ENCODE measurements at places on chromosomes 1 and 21.

DNA sequence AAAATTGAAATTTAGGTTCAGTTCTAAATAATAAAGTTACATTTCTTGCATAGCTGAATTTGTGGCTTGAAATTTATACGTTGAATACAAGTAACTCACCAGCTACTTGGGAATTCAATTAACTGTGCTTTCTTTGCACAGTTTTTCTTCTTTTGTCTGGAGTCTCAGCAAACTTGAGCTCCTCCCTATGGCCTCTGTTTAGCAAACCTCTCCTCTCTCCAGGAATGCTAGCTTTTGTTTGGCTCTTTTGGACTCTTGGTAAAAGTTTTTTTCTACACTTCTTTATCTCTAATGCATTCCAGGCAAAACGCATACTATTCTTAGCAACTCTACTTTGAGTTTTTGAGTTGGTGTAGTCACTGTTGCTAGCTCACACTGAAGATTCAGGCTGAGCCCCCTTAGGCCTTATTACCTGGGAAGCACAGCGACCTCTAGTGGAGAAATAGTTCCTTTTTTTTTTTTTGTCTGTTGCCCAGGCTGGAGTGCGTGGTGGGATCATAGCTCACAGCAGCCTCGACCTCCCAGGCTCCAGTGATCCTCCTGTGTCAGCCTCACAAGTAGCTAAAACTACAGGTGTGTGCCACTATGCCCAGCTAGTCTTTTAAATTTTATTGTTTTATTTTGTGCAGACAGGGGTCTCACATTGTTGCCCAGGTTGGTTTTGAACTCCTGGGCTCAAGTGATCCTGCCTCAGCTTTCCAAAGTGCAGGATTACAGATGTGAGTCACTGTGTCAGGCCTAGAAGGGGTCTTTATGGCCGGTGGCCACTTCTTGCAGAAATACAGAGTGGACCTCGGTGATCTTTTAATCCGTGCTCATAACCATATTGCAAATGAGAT is 61.7 kb downstream of the CASQ2 start:
- no peak for DNase-seq

DNA sequence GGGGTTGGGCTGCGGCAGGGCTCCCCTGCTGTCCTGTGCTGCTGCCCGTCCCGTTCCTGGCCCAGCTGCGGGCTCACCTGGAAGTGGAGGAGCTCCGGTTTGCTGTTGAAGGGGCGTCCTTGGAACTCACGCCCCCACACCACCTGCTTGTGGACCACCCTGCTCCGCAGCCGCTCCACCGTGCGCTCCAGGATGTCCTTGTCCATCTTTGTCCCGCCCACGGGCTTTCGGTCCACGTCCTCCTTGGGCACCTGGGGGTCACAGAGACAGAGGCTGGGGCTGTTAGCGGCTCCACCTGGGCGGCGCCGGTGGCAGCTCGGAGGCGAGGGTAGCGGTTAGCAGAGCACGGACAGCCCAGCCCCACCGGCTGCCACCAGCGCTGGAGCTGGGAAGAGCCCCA is 38.8 kb downstream of the CFAP74 start:
- DNase-seq, result no peak

DNA sequence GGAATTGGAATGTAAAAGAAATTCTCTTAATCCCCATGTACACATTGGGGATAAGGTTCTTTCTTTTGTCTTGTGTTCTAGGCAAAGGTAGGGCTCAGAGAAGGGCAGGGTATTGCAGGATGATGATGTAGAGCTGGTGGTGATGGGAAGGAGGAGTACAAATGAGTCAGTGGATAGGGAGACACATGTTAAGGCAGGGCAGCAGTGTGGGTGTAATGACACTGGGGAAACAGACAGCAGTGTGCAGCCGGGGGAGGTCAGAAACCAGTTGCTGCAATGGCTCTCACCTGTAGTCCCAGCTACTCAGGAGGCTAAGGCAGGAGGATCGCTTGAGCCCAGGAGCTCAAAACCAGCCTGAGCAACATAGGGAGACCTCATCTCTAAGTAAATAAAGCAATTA is 5.1 kb downstream of the NLRP3 start:
- peak; percentile 17 for DNase-seq

GRCh38 chr1:108583757-108584427 is 24.0 kb downstream of the EEIG2 start:
- no peak for DNase-seq

GRCh38 chr1:20183616-20184271 is 2.2 kb upstream of the UBXN10 start:
- no peak for DNase-seq

DNA sequence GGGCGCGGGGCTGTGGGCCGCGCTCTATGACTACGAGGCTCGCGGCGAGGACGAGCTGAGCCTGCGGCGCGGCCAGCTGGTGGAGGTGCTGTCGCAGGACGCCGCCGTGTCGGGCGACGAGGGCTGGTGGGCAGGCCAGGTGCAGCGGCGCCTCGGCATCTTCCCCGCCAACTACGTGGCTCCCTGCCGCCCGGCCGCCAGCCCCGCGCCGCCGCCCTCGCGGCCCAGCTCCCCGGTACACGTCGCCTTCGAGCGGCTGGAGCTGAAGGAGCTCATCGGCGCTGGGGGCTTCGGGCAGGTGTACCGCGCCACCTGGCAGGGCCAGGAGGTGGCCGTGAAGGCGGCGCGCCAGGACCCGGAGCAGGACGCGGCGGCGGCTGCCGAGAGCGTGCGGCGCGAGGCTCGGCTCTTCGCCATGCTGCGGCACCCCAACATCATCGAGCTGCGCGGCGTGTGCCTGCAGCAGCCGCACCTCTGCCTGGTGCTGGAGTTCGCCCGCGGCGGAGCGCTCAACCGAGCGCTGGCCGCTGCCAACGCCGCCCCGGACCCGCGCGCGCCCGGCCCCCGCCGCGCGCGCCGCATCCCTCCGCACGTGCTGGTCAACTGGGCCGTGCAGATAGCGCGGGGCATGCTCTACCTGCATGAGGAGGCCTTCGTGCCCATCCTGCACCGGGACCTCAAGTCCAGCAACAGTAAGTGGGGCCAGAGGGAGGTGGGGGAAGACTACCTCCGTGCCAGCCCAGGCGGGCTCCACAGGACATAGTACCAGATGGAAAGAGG is 808 bp downstream of the MAP3K21 start:
- peak; percentile 44 for DNase-seq

DNA sequence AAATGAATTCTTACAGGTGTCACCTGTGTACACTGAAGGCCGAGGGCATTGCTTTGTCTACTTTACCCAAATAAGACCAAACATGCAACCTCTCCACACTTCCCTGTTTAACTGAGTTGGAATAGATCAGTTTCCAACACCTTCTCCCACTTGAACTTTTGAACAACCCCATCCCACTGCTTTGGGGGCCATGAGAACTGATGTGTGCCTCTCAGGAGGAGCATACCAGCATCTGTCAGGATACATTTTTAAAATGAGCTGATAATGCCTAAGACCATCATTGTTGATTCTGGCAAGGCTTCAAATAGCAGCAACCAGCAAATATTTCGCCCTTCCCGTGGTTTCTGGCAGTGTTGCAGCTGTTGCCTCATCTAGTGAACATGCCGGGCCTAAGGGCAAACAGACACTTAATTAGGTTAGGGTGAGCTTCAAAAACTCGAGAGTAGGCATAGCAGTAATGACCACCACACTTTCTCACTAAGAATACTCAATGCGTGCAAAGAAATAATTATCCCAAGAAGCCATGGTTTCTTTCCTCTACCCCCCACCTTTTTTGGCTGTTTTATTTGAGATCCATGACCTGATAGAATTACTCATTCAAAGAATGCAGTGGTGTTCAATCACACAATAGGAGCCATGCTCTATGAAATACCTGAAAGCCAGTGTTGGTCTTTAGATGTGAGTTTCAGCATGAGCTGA is 63.7 kb downstream of the MAP10 start:
- no peak for DNase-seq

GRCh38 chr21:45516671-45517151 is 25.5 kb downstream of the SLC19A1 start:
- DNase-seq, result no peak

GRCh38 chr1:100543640-100544039 is 5.7 kb downstream of the GPR88 start:
- DNase-seq, result peak; percentile 31

DNA sequence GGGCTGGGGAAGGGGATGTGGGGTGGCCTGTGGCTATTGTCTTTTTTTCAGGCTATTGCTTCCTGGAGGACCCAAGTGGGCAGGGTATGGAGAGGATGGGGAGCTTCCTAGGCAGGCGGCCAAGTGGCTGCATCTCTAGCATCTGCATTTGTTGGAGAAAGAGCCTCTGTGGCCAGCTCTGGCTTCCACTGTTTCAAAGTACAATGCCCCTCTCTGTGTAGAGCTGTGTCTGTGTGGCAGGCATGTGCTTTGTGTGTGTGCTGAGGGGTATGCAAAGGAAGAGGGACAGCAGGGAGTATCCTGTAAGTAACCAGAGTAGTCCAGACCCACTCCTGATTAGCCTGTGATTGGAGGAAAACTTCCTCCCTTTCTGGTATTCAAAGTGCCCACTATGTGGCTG is 40.6 kb downstream of the KCNA2 start:
- DNase-seq, result no peak

GRCh38 chr1:183039985-183040447 is 16.8 kb downstream of the LAMC1 start:
- no peak for DNase-seq

DNA sequence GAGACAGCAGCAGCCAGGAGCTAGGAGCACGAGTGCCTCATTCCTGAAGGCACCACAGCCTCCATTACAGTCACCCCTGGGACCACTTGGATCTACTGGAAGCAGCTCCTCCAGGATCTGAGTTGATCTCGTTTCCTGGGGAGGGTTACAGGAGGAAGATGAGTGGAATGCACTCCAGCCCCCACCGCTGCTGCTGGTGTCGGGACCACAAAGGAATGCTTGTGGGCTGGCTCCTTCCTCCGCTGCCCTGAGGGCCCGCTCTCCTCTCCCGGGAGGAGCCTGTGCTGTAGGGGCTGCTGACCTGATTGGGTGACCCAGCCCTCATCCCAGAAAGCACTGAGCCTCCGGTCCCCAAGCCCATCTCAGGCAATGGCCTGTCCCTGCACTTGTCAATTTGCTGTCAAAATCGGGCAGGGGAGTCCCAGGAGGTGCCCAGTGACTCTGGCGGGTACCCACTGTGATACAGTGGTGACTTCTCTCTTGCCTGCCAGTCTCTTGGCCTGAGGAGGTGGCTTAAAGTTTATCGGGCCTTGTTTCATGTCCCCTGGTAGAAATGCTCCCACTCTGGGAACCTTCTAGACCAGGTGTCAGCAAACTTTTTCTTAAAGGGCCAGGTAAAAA is 23.1 kb downstream of the IL10RB start:
- no peak for DNase-seq

GRCh38 chr1:103362348-103363007 is 163.0 kb upstream of the RNPC3 start:
- DNase-seq, result no peak

DNA sequence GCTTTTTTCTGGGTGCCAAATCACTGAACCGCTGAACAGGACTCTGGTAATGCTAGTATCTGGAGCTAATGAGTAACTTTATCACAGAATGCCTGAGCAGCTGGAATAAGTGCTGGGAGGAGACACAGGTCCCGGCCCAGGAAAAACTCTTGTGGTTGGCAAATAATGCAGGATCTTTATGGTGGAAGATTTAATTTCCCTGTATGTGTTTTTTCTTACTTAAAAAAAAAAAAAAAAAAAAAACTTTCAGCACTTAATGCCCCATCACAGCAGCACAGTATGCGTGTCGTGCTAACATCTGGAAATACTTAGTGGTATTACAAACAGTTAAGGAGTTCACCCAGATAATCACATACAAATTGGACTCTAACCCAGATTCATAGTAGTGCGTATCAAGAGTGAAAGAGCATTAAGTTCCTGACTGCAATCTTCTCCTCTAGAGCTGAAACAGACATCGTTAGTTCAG is 220.7 kb downstream of the TOMM20 start:
- DNase-seq, result no peak

GRCh38 chr1:169571450-169571849 is 14.8 kb downstream of the F5 start:
- no peak for DNase-seq

- no peak for DNase-seq
Observed at GRCh38 chr1:1245178-1245816, 1.2 kb downstream of the C1QTNF12 start.

DNA sequence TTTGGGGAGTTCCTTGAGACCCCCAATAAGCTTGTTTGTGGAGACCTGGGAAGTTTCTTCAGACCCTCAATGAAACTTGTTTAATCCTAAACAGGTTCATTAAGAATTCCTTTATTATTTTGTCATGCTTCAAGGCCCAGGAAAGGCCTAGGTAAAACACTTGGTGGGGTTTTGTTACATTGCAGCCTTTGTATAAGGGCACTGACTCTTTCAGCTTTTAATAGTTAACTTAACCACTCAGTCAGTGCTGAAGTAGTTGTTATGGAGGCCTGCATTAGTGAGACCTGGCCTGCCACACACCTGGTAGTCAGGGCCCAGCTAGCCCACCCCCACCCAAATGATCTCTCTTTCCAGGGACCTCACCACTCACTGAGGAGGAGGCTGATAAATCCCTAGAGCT is 103.7 kb downstream of the FCRL5 start:
- DNase-seq, result no peak

DNA sequence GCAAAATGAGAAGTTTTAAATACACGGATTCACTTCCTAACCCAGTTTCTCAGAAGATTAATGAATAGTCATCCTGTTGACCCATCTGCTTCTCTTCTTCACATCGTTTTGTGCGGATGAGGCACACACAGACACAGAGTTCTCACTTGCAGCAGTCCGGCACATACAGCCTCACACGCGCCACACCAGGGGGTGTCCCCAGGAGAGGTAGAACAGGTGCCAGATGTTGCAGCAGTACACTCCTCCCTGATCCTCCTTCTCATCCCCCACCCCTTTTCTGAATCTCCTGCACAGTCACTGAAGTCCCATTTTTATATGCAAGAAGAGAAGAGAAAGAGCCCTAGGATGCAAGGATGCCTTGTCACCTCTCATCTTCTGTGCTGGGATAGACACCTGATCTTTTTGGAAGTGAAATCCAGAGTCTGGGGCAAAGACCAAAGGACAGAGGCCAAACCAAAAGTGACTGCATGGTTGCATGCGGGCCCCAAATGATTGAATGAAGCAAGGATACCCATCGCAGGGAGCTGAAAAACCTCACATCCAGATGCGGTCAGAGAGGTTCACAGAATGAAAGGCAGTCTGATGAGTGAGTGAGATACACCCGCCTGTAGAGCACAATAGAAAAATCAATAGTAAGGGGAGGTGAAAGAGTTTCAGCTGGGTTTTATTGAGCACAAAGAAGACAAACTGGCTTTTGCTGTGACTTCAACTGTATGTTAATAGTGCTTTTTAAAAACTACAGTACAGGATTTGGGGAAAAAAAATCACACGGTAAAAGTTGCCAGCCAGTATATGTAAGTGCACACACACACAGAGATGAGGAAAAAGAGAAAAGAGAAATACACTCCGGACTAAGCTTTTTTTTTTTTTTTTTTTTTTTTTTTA is 28.9 kb downstream of the PBX1 start:
- no peak for DNase-seq

- no peak for DNase-seq
Observed at GRCh38 chr1:201213106-201213770, 22.6 kb downstream of the IGFN1 start.

Data from CD4-positive, alpha-beta T cell treated with Interleukin-17A for 4 hours (primary cell).